CD4-positive, alpha-beta T cell treated with Interferon gamma for 1 hour (primary cell): ENCODE measurements at places on chromosomes 4 and X.

DNA sequence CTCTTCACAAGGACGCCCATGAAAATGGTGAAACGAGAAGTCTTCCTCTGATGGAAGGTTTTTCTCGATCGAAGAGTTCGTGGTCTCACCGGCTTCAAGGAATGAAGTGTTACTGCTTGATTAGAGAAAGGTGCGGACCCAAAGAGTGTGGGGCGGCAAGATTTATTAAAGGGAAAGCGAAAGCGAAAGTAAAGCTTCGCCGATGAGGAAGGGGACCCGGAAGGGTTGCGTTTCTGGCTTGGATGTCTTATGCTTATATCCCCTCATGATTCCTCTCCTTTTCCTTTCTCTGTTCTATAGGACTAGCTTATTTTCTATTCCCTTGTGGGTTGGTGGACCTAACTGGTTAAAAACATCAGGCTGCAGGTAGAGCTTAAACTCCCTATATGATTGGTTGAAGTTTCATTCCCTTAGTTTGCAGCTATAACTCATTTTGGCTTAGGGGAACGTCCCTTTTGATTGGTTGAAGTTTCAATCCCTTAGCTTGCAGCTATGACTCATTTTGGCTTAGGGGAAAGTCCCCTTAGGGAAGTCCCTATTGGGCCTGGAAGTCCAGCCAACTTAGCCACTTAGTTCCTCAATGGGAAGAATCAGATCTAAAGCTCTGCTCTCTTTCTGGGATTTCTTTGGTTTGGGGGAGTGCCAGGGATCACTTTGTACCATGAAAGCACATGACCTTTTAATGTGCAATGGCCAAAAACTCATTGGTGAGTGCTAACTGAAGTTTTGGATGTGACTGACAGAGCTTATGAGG lies 1025.0 kb upstream of the PCDH10 start:
- DNase-seq = no peak

DNA sequence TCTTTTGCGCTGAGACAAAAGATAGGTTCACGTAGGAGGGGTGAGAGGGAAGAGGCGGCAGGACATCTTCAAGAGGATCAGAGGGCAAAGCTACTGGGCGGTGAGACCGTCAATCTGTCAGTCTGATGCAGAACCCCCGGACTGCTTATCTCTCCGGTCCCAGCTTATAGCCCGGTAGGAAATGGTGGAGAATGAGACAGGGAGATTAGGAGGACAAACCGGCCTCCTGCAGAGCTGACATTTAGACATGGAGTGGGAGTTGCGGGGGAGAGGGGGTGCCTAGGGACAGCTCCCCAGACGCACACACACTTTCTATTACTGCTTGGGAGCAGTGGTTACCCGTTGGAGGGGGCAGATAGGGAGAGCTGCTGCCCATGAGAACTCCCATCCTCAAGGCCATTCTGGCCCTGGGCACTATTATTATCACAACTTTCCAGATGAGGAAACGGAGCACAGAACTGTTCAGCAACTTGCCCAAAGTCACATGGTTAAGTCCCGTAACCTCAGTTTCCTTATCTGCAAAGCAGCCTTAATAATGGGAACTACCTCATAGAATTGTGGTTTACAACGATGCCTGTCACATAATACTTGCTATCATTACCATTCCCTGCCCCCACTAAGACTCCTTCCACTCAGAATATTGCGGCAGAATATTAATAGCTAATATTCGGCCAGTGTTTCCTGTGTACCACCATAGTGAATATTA lies 1.1 kb upstream of the HDAC6 start:
- DNase-seq = no peak

DNA sequence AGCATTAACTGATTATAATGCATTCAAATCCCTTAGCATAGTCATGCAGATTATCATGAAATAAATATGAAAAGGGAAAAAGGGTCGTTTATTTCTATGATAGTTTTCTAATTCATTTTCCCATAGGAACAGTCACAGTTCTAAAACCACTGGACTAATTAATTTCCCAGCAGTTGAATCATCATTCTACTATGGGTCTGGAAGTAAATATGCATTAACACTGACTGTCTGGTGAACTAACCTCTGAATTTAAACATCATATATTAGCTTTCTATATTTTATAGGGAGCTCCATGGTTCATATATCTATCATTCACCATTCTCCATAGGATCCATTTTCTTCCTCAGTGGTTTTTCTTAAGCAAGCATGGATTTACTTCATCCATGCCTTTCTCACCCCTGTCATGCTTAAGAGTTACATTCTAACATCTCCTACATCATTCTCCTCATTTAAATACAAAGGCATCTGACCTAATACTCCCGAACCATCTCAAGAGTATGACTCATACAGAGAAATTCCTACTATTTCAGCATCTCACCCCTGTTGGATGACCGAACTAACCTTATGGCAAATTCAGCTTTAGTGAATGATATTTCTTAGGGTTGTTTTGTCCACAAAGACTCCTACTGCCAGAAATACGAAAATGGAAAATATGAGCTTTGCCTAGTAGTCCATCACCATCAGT lies 198.7 kb upstream of the ADAMTS3 start:
- DNase-seq = no peak

DNA sequence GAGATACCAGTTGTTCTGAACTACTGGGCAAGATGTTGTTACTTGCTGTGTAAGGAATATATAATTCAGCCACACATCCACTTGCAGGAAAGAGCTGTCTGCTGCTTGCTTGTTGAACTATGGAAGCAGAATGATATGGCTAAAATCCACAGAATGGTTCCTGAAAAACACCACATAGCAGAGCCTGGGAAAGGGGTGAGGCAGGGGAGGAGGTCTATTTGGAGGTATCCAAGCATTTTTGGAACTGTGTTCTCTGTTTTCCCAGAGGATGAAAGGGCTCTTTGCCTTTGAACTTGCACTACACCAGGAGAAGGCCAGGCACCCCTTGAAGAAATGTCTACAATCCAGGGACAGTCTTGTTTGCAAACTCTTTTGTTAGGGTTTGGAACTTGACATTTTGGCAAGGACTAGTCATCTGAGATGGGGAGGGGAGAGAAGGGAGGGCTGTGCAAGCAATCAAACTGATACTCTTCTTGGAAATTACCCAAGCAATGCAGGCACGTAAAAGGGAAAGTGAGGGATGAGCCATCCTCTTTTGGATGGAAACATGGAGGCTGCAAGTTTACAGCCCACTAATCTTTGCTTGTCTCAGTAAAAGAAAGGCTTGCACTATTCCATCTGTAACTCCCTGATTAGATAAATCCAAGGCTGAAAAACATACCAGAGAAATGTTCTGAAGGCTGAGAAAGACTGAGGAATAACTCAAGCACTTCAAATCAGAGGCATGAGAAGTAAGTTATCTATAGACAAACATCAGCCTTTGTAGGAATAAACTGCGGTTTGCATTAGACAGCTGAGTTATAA lies 141.0 kb downstream of the TSPAN5 start:
- DNase-seq = no peak

DNA sequence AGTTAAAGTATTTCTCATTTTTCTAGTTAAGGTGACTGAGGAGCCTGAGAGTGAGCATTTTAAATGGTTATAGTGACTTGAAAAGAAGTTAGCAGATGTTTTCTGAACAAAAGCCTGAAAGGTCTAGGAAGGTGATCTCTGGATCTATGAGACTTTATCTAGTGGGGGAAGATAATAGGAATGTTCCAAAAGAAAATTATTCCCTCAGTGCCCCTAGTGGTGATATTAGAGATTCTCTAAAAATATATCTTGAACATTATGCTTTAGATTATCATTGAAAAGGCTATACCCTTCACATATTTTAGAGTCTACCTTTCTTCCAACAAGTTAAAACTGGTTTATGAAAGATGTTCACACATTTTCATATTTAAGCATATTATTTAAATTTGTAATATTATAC lies 69.0 kb upstream of the SPANXN1 start:
- DNase-seq = no peak

- DNase-seq = no peak
These were observed 37.9 kb downstream of the FAT1 start for GRCh38 chr4:186685767-186686183.
